Lung microvascular endothelial cell (primary cell): ENCODE measurements at places on chromosomes 12 and 14. TPM values are rescaled to one million over a fixed set of nuclear protein-coding genes. Genes with fewer than 3 reads are reported as not detected.

- peak; percentile 58 for DNase-seq
Observed at GRCh38 chr12:75550401-75551240, 39.2 kb upstream of the KRR1 start.

DNA sequence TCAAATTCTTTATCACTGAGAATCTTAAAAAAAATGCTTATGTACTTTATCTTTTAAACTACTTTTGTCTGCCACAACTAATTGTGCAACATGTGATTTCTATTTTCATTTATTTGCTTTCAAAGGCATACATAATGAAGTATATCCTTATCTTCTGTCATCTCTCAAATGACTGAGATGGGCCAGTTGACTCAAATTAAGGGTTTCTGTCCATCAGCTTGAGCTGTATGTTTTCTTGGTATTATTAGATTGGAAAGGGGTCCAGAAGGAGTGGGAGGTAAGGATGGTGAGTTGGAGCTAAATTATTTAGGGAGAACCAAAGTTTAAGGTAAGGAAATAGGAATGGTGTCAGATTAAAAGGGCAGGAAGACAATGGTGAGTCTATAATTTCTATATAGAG is 408.4 kb upstream of the SEL1L start:
- no peak for DNase-seq

Gene CEP128
- 2.4 and 3.1 TPM in 2 replicates for total RNA-seq

- DNase-seq = peak; percentile 59
Observed at GRCh38 chr14:37903343-37904191, 304.1 kb upstream of the SSTR1 start.

- no peak for DNase-seq
Observed at GRCh38 chr12:106429043-106429552, 71.5 kb downstream of the POLR3B start.

Gene KRT77
- not detected in 2 replicates for total RNA-seq

DNA sequence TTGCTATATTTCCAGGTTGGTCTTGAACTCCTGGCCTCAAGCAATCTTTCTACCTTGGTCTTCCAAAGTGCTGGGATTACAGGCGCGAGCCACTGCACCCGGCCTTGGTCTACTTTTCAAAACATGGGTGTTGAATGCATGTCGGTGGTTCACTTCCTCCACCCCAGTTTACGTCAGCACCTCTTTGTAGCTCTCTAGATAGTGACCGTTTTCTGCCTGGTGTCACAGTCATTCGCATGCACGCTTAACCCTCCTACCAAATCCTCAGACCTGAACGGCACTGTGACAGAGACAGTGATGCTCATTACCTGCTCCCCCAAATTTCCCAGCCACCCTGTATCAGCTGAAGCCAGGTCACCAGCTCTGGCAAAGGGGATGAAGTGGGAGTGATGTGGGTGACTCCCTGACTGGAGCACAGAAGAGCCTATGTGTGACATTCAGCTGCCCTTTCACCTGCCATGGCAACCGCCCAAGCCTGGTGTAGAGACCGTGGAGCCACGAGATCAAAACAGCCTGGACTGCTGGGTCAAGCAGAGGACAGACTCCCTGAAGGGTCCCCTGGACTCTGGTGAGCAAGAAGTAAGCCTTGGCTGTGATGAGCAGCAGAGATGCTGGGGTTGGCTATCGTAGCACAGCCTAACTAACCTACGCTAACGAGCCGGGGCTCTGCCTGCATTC is 66.2 kb upstream of the GPR68 start:
- DNase-seq = no peak

GRCh38 chr12:66552716-66553115 is 126.2 kb downstream of the GRIP1 start:
- no peak for DNase-seq

DNA sequence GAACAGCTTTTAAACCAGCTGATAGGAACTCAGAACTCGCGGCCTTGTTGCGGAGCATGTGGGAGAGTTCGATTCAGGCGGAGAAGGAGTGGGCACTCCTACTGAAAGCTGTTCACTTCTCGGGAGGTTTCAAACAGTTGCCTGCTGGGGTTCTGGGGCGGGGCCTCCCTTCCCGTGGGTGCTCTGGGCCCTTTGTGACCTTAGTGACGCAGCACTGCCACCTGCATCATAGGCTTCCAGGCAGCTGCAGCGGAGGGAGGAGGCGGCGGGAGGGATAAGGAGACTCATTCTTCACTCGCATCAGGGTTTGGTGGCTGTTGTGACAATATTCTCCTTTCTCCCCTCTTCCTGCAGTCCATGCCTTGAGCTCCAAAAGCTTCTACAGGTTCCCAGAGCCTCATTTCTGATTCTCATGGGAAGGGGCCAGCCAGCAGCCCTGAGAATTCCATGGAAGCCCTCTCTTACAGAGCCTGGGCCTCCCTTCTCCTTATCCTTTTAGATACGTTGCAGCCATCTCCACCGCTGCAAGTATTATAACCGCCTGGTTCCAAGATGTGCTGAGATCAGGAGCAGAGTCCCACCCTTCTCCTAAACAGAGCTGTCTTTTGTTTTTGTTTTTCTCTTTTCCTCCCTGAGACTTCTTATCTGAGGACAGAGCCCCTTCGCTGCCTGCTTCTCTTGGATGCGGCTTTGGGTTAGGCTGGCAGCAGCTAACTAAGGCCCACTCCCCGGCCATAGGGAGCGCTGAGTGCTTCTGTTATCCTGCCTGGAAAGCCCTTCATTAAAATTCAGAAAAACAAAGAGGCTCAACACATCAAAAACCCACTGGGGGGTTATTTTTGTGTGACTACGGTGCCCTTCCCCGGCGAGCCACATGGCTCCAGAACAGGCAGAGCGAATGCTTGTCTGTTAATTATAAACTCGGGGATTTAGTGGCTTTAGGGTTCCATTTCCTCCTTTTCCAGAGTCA is 67.6 kb upstream of the GPATCH2L start:
- no peak for DNase-seq

DNA sequence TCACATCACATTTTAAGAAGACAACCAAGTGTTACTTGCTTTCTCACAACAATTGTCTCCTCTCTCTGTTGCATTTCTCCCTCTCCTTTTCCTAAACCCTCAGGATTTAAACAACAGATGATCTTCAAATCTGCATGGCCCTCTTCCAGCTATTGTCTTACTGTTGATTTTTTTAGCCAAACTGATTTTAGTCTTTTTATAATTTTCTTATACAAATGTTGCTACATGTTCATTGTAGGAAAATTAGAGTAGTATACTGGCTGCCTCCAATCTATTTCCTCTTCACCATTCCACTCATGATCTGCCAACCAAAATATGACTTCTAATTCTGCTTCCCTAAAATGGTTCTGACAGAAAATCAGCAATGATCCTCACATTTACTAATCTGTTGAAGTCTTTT is 1.4 kb upstream of the KERA start:
- DNase-seq = no peak

Gene ACOT6
- total RNA-seq = under 0.01 TPM in 1 of 2 replicates, not detected in the other

Gene CLEC4D
- total RNA-seq = not detected in 2 replicates

- no peak for DNase-seq
Observed at GRCh38 chr14:76666746-76667145, 94.5 kb upstream of the VASH1 start.

Gene KERA
- not detected in 2 replicates for total RNA-seq

Gene SVOP
- not detected in 2 replicates for total RNA-seq

DNA sequence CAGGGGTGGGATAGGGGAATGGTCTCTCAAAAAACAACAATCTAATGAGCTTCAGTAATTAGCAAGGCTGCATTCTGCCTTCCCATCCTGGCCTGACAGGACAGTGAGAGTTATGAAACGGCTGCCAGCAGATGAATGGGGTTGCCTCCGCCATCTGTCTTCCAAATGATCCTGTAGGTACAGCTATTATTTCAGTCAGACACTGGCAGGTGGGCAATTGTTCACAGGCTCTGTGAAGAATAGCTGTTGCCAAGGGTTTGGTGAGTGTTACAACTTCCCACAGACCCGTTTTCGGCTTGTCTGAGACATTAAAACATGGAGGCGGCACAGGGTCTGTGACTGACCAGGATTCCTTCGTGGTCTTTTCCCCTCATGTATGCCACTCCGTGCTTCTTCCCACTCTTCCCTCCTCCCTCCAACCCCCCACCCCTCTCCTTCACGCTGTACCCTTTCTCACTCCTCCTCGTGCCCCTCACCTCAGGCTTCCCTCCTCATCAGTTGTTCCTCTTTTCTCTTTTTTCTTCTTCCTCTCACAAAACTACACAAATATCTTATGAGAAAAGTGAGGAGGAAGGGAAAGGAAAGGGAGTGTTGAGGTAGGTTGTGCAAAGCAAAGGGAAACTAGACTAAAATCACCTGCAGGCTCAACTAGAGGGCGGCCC is 160.8 kb upstream of the GZMB start:
- DNase-seq = no peak

DNA sequence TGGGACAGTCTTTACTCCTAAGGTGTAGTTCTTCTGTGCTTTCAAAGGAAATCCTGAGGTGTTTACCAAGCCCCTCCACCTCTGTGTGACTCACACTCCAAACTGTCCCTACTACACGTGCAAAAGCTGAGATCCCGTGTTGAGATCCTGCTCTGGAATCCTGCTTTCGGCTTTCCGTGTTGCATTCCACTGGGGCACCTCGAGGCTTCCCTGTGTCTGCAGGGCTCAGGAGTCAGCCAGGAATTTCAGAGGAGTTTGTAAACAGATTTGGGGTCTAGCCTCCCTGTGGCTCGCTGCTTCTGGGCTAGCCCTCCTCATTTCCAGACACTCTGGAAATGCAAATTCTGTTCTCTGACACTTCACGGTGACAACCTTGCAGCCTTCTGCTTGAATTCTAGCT is 48.4 kb downstream of the CACNA2D4 start:
- no peak for DNase-seq

DNA sequence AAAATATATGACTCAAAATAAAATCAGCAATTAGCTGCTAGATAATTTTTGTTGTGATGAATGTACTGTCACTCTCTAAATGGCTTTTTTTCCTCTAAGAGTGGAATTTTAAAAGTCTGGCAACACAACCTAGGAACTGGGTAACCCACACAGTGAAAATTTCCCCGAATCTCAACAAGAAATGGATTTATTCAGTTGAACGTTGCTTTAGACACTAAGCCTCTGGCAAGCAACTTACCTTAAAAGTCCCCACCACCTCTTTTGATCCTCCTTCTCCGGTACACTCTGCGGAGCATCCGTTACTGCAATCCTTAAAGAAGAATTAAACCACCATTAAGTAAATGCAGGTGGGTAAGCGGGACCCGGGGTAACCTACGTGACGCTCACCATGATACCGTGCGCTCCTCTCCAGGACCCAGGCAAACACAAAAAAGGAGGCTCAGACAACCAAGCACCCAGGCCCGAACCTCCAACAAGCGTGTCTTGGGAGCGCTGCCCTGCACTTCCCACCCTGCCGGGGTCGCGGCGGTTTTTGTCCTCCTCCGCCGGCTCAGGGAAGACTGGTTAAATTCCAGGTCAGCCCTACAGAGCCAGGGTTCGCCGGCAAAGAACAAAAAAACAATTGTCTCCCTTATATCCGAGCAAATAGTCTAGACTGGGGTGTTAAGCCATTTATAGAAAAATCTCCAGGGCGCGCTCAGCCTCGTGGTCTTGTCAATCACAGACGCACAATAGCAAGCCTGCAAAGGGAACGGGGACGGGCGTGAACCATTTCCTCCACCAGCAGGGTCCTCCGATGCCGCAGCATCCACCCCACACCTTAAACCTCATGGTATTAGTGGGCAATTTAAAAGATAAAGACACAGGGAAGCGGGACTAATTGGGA is 47.1 kb downstream of the BCAT1 start:
- peak; percentile 82 for DNase-seq

Gene CELA1
- total RNA-seq = not detected in 2 replicates

GRCh38 chr14:22888662-22889061 is 5.6 kb downstream of the REM2 start:
- no peak for DNase-seq

GRCh38 chr14:87615822-87616679 is 376.9 kb downstream of the GALC start:
- DNase-seq = peak; percentile 33

- no peak for DNase-seq
Observed at GRCh38 chr14:58793131-58793740, 155.5 kb downstream of the DACT1 start.

Gene TMTC1
- total RNA-seq = 1.7 and 6.9 TPM in 2 replicates

Gene ARHGDIB
- total RNA-seq = 8.9 and 93.7 TPM in 2 replicates

Gene TDRD9
- total RNA-seq = under 0.01 and 0.99 TPM in 2 replicates

GRCh38 chr14:85122690-85123089 is 407.3 kb upstream of the FLRT2 start:
- no peak for DNase-seq

- DNase-seq = no peak
Observed at GRCh38 chr12:115103884-115104883, 420.2 kb upstream of the TBX3 start.

Gene ESR2
- total RNA-seq = under 0.01 and 0.44 TPM in 2 replicates

Gene DTX1
- 0.65 and 4.6 TPM in 2 replicates for total RNA-seq

DNA sequence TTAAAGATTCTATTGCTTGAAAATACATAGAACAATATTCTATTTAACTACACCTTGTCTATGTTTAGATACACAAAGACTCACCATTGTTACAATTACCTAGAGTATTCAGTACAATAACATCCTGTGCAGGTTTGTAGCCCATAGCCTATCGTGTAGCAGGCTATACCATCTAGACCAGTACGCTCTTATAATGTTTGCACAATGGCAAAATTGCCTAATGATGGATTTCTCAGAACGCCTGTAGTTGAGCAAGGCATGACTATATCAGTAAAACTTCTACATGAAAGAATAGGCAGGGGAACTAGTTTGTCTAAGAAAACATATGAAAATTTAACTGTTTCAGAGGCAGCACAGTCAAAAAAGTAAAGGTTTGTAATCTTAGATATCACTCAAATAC is 375.9 kb downstream of the DAD1 start:
- no peak for DNase-seq

- peak; percentile 31 for DNase-seq
Observed at GRCh38 chr14:26276757-26277156, 321.1 kb downstream of the NOVA1 start.

- no peak for DNase-seq
Observed at GRCh38 chr14:23640524-23641141, 4.5 kb downstream of the DHRS2 start.

GRCh38 chr14:53310412-53310811 is 157.3 kb upstream of the DDHD1 start:
- no peak for DNase-seq

GRCh38 chr14:32102152-32102787 is 25.2 kb downstream of the ARHGAP5 start:
- DNase-seq = no peak

- peak; percentile 78 for DNase-seq
Observed at GRCh38 chr12:19915392-19916195, 452.7 kb upstream of the PDE3A start.

- DNase-seq = no peak
Observed at GRCh38 chr14:55537782-55538181, 42.2 kb upstream of the KTN1 start.

GRCh38 chr12:131603939-131604795 is 106.7 kb upstream of the SFSWAP start:
- peak; percentile 50 for DNase-seq

Gene KLRK1
- total RNA-seq = not detected in 2 replicates

Gene APOF
- total RNA-seq = not detected in 2 replicates
